Stimulated activated CD8-positive, alpha-beta memory T cell treated with anti-CD3 and anti-CD28 coated beads, Interleukin-2, amount 100 ng/mL, for 48 hours (primary cell): ENCODE measurements at places on chromosomes 16 and 17.

- DNase-seq = no peak
Observed at GRCh38 chr16:80250381-80250780, 290.4 kb upstream of the DYNLRB2 start.

- DNase-seq = no peak
Observed at GRCh38 chr16:57600048-57600835, 28.2 kb upstream of the ADGRG1 start.

GRCh38 chr16:65229191-65229662, 107.4 kb upstream of the CDH11 start:
- no peak for DNase-seq

GRCh38 chr17:81339534-81340296, 44.6 kb upstream of the SLC38A10 start:
- DNase-seq = no peak

DNA sequence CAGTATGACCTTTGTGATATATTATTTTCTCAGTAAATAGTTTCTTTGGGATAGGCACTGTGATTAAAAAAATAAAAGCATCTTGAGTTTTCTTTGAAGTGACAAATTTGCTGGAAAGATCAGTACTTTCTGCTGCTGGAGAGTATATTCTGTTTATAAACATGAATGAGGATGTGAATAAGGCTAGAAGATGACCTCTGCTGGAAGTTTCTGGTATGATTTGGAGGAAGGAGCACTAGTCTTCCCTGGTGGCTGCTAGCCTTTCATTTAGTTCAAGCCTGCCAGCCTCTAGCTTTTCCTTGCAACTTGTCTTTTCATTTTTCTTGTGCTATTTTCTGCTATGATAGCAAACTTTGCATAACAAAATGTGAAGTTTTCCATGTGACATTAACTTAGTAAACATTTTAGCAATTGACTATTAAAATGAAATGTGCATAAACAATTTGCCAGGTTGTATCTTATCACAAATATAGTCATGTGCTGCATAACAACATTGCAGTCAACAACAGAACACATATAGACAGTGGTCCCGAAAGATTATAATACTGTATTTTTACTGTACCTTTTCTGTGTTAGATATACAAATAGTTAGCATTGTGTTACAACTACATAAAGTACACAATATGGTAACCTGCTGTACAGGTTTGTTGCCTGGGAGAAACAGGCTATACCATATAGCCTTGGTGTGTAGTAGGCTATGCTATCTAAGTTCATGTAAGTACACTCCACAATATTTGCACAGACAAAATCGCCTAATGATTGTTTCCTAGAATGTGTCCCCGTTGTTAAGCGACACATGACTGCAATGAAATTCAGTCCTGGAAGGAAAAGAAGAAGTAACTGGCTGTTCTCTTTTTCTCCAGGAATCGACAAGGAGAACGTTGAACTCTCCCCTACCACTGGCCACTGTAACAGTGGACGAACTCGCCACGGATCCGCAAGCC, 18.1 kb upstream of the RAB11FIP4 start:
- no peak for DNase-seq

GRCh38 chr17:1328437-1328836, 49.0 kb downstream of the TRARG1 start:
- no peak for DNase-seq

GRCh38 chr16:85690469-85691064, 1.8 kb upstream of the GINS2 start:
- DNase-seq = no peak

DNA sequence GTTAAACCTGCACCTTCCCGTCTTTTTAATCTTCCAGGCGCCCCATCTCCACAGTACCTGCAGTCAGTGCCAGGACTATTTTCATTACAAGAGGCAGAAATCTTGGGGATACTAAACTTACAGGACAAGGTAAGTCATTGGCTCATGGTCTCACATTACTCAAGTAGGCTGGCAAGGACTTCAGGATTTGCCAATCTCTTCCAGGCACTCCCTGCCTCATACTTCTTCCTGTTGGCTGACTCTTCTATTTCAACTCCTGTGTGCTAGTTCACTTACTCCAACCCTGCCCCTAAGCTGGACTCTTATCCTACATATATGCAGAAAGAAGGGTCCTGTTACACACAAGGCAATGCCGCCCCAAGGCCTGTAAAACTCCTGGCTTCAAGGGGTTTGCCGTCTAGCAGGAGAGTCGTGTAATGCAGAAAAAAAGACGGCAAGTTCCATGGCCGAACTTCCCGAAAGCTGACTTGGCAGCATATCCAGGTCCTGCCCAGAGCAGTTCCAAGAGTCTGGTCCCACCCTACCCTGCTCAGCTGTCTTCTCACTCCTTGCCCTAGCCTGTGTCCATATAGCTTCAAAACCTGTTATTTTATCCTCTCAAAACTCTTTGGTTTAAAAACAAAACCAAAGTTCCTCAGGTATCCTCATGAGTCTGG, 14.8 kb downstream of the ERN1 start:
- no peak for DNase-seq

GRCh38 chr17:56699186-56699894, 105.8 kb downstream of the NOG start:
- no peak for DNase-seq
